ENCODE measurements at places on chromosomes 7 and 10.

DNA sequence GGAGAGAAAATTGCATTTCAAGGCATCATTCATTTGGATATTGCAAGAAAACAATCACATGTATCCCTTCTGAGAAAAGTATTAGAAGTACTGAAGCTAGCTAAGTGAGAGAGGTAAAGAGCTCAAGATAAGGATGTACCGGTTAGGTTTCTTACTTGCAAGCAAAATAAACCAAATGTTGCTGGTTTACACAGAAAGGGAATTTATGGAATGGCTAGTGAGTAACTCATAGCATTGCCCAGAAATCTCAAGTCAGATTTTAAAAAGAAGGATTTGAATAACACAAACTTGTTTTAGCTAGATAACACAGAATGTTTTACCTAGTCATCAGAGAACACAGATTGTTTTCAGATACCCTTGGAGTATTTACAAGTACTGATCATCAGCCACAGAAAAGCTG lies 30.6 kb downstream of the KLHL7 start:
- no peak for DNase-seq

DNA sequence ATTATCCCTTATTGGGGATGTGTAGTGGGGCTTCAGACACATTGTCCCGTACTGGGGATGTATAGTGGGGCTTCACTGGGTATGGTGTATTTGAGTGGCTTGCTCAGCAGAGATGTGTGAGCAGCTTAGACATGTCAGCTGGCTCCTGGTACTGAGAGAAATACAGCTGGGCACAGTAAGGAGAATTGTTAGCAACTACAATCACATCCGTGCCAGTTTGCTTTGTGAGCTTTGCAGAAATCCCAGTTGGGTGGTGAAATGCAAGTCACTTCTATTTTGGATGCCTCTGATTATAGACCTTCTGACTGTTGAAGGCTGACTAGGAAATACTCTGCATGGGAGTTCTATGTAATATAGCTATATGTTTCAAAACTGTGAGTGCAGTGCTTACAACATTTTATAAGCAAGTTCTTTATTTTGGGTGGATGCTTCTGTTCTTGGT lies 10.8 kb downstream of the CCNY start:
- DNase-seq, result no peak

- DNase-seq, result no peak
Observed at GRCh38 chr10:56296618-56297017, 64.4 kb downstream of the ZWINT start.

- no peak for DNase-seq
Observed at GRCh38 chr7:16399265-16399831, 22.0 kb downstream of the CRPPA start.

DNA sequence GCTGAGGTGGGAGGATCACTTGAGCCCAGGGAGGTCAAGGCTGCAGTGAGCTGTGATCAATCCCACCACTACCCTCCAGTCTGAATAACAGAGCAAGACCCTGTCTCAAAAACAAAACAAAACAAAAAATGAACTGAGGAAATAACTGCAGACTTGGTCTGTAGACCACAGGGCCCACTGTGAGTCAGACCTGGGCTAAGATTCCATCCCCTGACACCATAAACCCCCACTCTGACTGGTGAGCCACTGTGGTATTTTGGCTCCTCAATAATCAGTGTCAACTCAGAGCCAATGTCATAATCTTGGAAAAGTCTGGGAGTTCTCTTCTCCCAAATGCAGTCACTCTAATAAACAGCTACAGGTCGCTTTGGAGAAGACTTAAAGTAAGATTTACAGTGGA lies 24.0 kb upstream of the ERCC6 start:
- no peak for DNase-seq

- no peak for DNase-seq
Observed at GRCh38 chr7:55209366-55209765, 155.8 kb upstream of the LANCL2 start.
